Activated CD4-positive, alpha-beta T cell treated with anti-CD3 and anti-CD28 coated beads, Interleukin-2, amount 10 ng/mL, durations not matched to agents 7 days and 5 days (primary cell): ENCODE measurements at places on chromosomes 12 and 14. TPM values are rescaled to one million over a fixed set of nuclear protein-coding genes. Genes with fewer than 3 reads are reported as not detected.

GRCh38 chr12:112711026-112711425 is 80.5 kb upstream of the RPH3A start:
- DNase-seq, result no peak

DNA sequence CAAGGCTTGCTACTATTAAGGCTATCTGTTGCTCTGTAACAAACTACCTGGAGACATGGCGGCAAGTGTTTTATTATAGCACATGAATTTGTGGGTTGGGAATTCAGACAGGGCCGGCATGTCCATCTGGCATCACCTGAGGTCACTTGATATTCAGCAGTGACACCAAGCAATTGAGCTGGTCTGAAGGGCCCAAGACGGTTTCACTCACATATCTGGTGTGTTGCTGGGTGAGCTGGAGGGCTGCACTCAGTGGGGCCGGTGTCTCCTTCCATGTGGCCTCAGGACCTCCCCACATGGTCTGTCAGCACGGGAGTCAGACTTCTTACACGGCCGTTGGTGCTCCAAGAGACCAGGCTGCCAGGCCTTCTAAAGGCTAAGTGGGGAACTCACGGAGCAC is 52.4 kb upstream of the SCN8A start:
- DNase-seq, result no peak

GRCh38 chr14:68748691-68749090 is 44.2 kb downstream of the ZFP36L1 start:
- DNase-seq, result no peak

DNA sequence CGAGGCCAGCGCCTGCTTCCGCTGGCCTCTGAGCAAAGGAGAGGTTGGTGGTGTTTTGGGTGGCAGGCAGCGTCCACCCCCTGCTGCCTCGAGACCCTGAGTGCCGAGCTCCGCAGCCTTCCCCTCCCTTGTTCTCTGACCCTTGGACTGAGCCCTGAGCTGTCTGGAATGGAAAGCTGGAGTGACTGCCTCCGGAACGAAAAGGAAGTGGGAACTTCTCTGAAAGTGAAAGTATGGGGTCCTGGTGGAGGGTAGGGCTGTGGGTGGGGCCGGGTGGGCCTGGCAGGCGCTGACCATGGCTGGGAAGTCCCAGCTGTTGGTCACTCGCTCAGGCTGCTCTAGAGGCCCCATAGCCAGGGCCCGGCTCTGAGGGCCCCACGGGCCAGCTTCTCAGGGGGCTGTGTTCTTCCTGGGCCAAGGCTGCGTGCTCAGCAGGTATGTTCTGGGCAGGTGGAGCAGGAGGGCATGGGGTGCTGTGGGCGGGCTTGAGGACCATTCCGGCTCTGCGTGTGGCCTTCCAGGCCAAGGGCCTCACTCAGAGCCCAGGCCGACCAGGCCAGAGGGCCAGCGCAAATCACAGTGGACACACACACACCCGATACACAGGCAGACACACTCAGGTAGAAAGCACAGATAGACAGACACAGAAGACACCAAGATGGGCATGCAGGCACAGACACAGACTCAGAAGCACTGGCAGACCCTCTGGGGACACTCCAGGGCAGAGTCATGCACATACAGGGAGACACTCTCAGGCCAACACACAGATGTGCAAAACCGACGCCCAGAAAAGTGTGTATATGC is at the start of gene EXOC3L4:
TSS of gene EXOC3L4 (plus strand) at position 320 of the 804 bp plus-strand sequence. CDS start 5,495 bp downstream, outside the sequence.
- DNase-seq, result no peak

GRCh38 chr14:51602310-51602709 is 49.4 kb upstream of the FRMD6 start:
- DNase-seq, result no peak

The ANKS1B gene
- 0.17 TPM for total RNA-seq
